Hematopoietic multipotent progenitor cell treated with erythropoietin and hydrocortisone succinate and interleukin-3 and kit ligand, for 4 days (in vitro differentiated cells): ENCODE measurements at places on chromosomes 5 and 9.
A peak's percentile ranks its signal among the peaks of the same experiment; 100 is the strongest.

GRCh38 chr9:90787771-90788460 is 13.7 kb upstream of the SYK start:
- DNase-seq, result no peak

DNA sequence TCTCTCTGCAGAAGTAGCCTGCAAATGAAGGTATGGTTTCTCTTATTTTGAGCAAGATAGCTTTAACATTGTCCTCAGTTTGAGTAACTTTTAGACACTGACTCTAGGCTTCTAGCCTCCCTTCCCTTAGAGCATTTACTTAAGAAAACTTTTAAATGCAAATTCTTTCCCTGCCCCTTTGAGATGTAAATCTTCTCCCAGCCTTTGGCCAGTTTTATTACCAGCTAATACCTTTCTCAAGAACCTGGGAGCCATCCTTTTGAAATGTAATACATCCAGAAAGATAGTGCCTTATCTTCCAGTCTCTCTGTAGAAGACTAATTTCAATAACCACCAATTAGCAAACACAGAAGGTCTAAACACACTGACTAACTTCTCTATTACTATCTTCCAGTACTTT is 688.9 kb upstream of the CDH9 start:
- DNase-seq, result no peak

GRCh38 chr9:36091026-36091953 is 45.2 kb upstream of the GLIPR2 start:
- peak; percentile 22 for DNase-seq

DNA sequence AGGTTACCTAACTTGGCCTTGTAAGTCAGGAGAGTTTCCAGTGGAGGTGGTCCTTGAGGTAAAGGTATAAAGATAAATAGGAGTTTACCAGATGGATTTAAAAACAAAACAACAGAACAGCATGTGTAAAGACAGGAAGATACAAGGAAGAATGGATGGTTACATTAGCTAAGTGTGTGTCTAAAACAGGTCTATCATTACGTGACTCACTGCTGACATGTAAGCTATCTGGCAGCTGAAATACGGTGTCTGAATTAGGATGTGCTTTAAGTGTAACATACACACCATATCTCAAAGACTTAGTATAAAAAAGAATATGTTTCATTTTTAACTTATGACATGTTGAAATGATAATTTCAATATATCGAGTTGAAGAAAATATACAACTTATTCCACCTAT is 405.1 kb upstream of the ADAMTSL1 start:
- DNase-seq, result no peak

GRCh38 chr9:33041432-33042188 is 16.5 kb downstream of the DNAJA1 start:
- DNase-seq, result peak; percentile 29

GRCh38 chr9:108980893-108981292 is 32.4 kb downstream of the CTNNAL1 start:
- no peak for DNase-seq

DNA sequence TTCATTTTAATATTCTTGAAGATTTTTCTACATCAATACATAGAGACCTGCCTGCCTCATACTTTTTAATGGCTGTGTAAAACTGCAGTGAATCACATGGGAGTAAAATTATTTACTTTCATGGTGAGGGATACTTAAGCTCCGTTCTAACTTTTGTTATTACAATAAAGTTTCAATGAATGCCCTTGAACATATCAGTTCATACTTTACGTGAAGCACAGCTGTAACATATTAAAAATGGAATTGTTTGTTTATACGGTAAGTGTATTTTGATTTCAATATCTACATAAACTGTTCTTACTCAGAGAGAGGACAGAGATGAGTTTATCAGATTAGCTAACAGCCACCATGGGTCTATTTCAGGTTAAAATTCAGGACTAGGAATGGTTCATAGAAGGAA is 155.1 kb downstream of the NR3C1 start:
- no peak for DNase-seq

GRCh38 chr9:91923145-91923544 is 26.9 kb downstream of the ROR2 start:
- DNase-seq, result no peak

- DNase-seq, result peak; percentile 4
Measured at GRCh38 chr5:53373451-53374158, 106.8 kb upstream of the FST start.

DNA sequence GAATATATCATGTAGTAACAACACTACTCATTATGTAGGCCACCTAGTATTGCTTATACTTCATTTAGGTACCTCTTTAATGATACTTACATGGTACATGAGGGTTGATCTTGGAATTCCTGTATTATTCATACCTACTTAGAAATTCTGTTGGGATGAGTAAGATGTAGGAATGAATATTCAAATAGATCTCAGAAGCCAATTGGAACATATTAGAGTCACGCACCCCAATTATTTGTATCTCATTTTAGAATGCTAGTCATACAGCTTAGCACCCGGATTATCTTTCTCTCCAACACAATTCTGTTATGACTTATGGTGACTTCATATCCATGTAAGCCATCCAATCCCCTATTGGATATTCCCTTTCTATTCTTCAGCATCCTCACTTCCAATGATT is 106.7 kb upstream of the SH3GL2 start:
- no peak for DNase-seq

- peak; percentile 53 for DNase-seq
Measured at GRCh38 chr5:159405611-159406031, 75.3 kb upstream of the IL12B start.

- no peak for DNase-seq
Measured at GRCh38 chr5:142445266-142445665, 120.4 kb upstream of the SPRY4 start.

DNA sequence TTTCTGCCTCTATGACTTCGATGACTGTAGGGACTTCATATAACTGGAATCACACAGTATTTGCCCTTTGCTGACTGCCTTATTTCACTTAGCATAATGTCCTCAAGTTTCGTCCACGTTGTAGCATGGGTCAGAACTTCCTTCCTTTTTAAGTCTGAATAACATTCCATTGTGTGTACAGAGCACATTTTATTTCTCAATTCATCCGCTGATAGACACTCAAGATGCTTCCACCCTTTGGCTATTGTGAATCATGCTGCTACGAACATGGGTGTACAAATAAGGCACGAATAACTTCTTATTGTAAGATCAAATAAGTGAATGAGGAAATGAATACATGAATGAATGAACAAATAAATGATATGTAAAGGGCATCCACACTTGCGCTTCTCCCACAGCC is 13.0 kb downstream of the BARX1 start:
- DNase-seq, result no peak

- DNase-seq, result peak; percentile 78
Measured at GRCh38 chr5:97142521-97143254, at the start of gene LIX1. TSS of gene LIX1 (minus strand) at chr5:97142611. CDS start at chr5:97142576, 35 bp downstream.

DNA sequence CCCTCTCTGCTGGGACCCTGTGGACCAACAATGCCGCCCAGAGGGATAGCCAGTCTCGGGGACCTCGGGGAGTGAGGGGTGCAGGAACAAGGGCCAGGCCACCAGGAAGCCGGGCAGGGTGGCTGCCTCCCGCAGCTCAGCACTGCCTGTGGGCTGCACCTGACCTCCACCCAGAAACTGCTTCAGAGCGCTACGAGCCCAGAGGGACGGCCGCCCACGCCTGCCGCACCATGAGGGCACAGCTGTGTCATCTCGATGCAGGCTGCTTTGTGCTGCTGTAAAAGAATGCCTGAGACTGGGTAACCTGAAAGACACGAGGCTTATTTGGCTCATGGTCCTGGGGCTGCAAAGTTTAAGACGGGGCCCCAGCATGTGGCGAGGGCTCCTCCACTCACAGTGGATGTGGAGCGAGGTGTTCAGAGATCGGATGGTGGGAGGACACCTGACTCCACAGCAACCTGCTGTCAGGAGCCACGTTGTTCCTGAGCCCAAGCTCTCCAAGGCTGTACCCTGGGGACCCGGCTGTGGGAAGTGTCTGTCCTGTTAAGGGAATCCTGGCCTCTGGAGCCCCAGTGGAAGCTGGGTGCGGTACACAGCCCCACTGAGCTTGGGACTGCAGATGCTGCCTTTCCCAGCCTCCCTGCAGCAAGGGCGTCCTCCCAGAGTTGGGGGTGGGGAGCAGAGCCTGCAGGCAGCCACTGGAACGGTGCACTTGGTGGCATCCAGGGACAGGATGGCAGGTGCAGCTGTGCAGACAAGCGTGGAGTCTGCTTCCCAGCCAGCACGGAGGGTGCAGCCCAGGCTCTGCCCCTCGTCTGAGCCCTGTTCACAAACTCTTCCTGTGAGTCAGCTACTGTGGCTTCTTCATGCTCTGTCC is 11.8 kb upstream of the ZDHHC11 start:
- no peak for DNase-seq
